ENCODE measurements at places on chromosomes 5 and 9. TPM values are rescaled to one million over a fixed set of nuclear protein-coding genes. Genes with fewer than 3 reads are reported as not detected.

SCGB3A2 gene
- 1.8 TPM for total RNA-seq

EFNA5 gene
- total RNA-seq: 63.1 TPM

IDNK gene
- 2.8 TPM for total RNA-seq

PCDHA2 gene
- 2.5 TPM for total RNA-seq

DMRTA1 gene
- total RNA-seq: 5.6 TPM

USP20 gene
- total RNA-seq: 25.8 TPM

TCF7 gene
- total RNA-seq: 6.4 TPM

SEPTIN8 gene
- total RNA-seq: 49.0 TPM

SLC6A19 gene
- total RNA-seq: 0.09 TPM

ENHO gene
- total RNA-seq: 14.5 TPM

HMCN2 gene
- 3.9 TPM for total RNA-seq

COL15A1 gene
- total RNA-seq: 0.07 TPM

OTULINL gene
- total RNA-seq: 8.9 TPM

IL3 gene
- not detected for total RNA-seq
